Right ventricle myocardium inferior (tissue), 1 donor: ENCODE measurements at places on chromosomes 2 and 18. TPM values are rescaled to one million over a fixed set of nuclear protein-coding genes. Genes with fewer than 3 reads are reported as not detected.

- no peak for DNase-seq
Observed at GRCh38 chr2:47354848-47355204, 48.1 kb upstream of the MSH2 start.

GRCh38 chr2:18976168-18976961 lies 382.1 kb downstream of the OSR1 start:
- DNase-seq = no peak

DNA sequence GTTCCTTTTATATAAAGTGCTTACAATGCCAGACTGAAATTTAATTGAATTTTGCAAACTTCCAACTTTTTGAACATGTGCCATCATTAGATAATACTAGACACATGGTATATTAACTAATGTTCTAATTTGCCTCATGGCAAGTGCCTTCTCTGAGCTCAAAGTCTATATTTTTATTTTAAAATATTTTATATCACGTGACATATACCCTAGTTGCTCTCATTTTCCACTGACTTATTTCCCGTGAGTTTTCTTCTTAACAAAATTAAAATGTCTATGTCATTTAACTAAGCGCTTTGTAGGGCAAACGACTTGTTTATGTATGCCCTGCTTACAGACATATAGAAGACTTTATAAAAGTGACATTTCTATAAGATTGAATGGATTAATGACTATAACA lies 509.6 kb upstream of the SYT4 start:
- DNase-seq = no peak

DNA sequence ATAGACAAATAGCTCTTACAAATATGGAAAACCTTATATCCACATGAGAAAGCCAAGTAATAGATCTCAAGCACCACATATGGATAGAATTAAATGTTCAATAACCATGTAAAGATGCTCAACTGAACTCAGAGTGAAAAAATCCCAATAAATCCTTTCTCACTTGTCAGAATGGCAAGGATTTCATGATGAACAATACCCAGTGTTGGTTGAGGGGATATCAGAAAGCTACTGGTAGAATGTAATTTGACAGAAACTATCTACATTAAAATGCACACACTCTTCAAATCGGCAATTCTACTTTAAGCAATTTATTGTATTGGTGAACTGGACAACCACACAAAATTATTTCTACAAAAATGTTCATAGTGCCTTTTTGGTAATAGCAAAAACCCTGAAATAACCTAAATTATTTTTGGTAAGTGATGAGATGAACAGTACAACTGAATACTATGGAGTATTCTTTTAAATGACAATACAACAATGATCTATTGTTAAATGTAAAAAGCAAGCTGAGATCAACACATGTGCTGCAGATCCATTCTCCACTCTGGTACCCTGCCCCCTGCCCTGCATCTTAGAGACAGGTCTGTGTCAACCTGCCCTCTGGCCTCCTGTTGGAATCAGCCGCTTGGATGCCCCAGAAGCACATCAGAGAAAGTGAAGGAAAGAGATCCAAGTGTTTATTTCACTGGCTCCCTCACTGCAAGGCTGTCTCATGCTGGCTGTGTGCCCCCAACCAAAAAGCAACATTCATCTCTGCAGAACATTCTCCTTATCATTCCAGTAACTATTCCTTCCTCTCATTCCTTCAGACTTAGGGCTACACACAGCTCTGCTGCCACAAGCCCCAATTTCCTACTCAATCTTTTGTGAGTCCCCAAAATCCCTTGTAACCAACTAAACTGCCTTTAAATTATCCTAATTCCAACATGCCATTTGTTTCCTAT lies 442.5 kb downstream of the LRATD1 start:
- no peak for DNase-seq

- DNase-seq = no peak
Observed at GRCh38 chr18:70322928-70323327, 34.1 kb downstream of the SOCS6 start.

DNA sequence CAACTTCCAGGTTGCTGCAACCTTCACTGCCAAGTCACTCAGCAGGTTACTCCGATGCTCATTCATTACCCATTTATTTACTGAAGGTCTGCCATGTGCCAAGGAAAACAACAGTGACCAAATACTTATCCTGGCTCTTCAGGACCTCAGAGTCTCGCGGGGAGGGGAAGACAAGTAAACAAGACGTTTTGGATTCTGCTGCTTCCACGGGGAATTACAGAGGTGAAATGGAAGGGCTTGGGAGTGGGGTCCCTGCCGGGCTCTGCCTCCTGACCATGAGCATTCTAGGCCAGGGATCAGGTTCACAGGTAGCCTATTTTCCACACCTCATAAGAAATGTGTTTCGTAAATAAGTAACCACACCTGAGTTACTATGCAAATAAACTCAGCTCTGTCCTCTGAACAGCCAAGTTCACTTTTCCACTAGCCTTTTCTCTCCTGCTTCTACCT lies 68.1 kb downstream of the CLHC1 start:
- DNase-seq = no peak

DNA sequence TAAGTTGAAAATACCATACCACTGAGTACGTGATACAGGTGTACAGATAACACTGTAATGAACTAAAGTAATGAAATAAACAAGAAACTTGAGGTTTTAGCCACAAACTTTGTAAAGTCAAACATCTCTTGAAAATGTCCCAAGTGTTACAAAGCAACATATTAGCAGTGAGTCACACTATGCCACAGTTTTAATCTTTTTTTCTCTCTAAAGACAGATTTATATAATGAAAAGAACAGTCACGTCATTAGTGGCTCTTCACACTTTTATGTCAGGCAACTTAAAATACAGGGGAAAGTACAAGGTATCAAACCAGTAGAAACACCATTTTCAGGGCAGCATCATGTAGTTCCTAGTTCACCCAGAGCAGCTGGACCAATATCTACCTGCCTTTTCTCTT lies 42.1 kb downstream of the RAPH1 start:
- no peak for DNase-seq

DNA sequence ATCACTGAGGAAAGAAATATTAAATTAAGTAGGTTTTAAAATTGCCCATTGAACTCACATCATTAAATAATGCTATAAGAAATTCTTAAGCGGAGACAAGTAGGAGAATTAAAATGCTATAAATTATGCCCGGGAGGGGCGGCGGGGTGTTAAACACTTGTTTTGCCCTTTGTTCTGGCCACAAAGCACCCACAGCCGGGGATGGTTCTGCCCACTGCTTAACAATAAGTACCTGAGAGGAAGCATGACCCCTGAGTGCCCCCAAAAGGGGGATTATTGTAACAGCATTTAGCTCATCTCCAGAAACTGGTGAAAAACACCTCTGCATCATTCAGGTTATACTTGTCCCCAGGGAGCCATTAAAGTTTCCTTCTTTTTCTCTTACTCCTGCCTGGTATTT lies 332.7 kb upstream of the POU3F3 start:
- no peak for DNase-seq

DNA sequence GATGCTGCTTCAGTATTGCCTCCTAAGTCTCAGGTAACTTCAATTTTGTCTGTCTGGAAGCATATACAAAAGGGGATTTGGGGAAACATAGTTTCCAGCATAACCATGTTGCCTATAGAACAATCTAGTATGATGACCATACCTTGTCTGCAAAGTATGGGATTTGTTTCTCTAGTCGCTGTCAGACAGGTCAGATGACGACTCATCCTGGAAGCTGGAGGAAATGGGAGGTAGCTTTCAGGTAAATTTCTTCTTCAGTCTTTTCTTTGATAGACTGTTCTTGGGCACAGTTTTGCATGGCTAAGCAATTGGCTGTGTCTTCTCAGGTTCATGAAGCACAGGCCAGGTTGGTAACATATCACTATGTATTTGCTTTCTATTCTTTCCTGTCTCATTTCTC lies 2.8 kb upstream of the OSBPL6 start:
- DNase-seq = no peak

- no peak for DNase-seq
Observed at GRCh38 chr2:59887366-59887765, 666.1 kb downstream of the BCL11A start.

GRCh38 chr2:65213035-65213434 lies 14.6 kb upstream of the ACTR2 start:
- DNase-seq = no peak

- no peak for DNase-seq
Observed at GRCh38 chr18:49733321-49733720, 80.0 kb downstream of the ACAA2 start.

GRCh38 chr2:95700519-95700918 lies 108.7 kb downstream of the TRIM43 start:
- no peak for DNase-seq

GRCh38 chr2:144489315-144489916 lies 30.5 kb downstream of the ZEB2 start:
- no peak for DNase-seq

- DNase-seq = no peak
Observed at GRCh38 chr18:24019641-24020331, 5.2 kb downstream of the TTC39C start.

Gene AMER3
- not detected for total RNA-seq

Gene MAL
- total RNA-seq = 8.7 TPM

Gene POTEC
- not detected for total RNA-seq

Gene LINC00305
- not detected for total RNA-seq

Gene FZD7
- total RNA-seq = 24.2 TPM
